ENCODE measurements at places on chromosomes 5 and 9.
A peak's percentile ranks its signal among the peaks of the same experiment; 100 is the strongest.

DNA sequence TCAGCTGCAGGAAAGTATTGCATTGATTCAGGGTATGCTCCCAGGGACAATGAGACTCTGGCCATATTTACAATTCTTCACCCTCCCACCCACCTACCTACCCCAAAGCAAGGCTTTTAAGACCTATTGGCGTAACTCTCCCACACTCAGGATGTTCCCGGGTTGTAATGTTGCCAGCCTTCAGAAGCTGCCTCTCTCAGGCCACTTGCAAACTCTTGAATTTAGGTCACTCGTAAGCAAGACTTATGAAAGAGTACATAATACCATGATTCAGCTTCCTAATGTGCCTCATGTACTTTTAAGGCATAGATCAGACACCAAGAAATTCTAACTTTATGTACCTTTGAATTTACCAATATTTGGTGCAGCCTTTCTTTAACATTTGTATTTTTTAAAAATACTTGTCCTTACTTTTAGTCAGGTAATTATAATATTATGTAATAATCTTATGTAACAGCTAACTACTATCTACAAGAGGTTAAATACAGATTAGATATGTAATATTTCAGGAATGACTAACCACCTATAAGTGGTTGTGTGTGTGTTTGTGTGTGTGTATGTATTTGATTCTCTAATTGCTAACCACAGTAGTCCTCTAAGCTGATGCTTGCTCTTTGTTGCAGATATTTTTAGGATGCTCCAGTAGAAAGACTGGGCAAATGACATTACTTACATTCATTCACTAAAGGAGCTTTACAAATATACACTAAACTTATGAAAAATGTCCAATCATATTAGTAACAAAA lies 630.5 kb upstream of the MEF2C start:
- no peaks in the 10 kb centered on the region for H3K36me3 ChIP-seq
- no peak overlapping the region for H3K27ac ChIP-seq
- H3K27me3 ChIP-seq, result no peaks in the 10 kb centered on the region
- no peak overlapping the region for H3K4me3 ChIP-seq
- no peak for DNase-seq

GRCh38 chr5:180166176-180166575 lies 42.8 kb downstream of the RASGEF1C start:
- peaks cover 32% of the 10 kb centered on the region for H3K4me1 ChIP-seq
- H3K4me3 ChIP-seq, result no peak overlapping the region
- no peak overlapping the region for H3K27ac ChIP-seq

DNA sequence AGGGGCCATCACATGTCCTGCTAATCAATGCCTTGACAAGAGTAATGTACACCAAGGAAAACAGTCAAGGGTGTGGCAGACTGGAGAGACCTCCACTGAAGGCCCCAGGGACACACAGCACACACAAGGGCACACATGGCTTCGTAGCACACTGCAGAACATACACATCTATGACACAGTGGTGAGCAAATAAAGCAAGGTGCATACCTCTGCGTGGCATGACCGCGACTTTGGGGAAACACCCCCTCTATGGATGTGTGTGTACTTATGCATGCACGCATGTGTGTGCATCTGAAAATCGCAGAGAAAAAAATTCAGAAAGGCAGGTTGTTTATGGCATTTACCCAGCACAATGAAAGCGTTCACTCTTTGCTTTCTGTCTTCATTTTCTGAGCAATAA lies 20.5 kb downstream of the SEMA4D start:
- no peak overlapping the region for H3K4me3 ChIP-seq
- no peaks in the 10 kb centered on the region for H3K27me3 ChIP-seq
- H3K4me1 ChIP-seq, result peaks cover 39% of the 10 kb centered on the region

DNA sequence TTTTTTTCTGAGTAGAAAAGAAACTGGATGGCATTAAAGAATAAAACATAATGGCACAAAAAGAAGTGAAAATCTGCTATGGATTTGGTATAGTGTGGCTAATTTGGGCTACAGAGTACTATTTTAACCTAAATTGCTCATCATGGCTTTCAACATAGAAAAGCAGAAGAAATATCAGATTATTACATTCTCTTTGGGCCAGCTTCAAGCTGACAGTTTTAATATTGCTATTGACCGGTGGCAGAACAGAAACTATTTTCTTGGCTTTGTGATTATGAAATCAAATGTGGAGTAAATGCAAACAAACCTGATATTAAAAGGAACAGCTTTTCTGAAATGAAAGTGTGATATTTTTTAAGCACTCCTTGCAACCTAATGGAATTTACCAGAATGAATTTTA lies 301.5 kb downstream of the EPB41L4A start:
- H3K4me1 ChIP-seq, result no peaks in the 10 kb centered on the region
- no peaks in the 10 kb centered on the region for H3K36me3 ChIP-seq
- H3K4me3 ChIP-seq, result no peak overlapping the region
- no peak overlapping the region for H3K27ac ChIP-seq
- DNase-seq, result no peak
- H3K27me3 ChIP-seq, result no peaks in the 10 kb centered on the region

DNA sequence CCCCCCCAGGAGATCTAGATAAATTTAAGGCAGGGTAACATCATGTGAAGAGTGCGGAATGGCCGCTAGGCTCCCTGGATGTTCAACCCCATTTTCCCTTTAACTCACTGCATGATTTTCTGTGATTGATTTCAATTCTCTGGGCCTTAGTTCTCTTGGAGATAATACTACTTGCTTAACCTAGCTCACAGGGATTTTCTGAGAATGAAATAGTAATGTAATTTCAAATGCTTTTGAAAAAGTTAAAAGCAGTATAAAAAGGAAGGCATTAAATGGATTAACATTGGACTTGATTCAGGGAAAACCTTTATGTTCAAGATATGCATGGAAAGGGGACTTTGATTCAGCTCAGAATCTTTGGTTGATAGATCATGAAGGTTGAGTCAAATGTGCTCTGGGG lies 90.9 kb downstream of the KIF4B start:
- no peaks in the 10 kb centered on the region for H3K36me3 ChIP-seq
- H3K4me3 ChIP-seq, result no peak overlapping the region
- no peak for DNase-seq
- no peaks in the 10 kb centered on the region for H3K27me3 ChIP-seq
- H3K27ac ChIP-seq, result no peak overlapping the region

- no peak overlapping the region for H3K4me3 ChIP-seq
Observed at GRCh38 chr5:127962491-127962890, 121.1 kb upstream of the SLC12A2 start.

- peak overlapping the region; percentile 49 for H3K27ac ChIP-seq
- no peaks in the 10 kb centered on the region for H3K27me3 ChIP-seq
- H3K4me3 ChIP-seq, result no peak overlapping the region
- H3K4me1 ChIP-seq, result peaks cover 9% of the 10 kb centered on the region
- H3K36me3 ChIP-seq, result no peaks in the 10 kb centered on the region
Observed at GRCh38 chr9:75974016-75974766, 83.7 kb downstream of the PCSK5 start.

DNA sequence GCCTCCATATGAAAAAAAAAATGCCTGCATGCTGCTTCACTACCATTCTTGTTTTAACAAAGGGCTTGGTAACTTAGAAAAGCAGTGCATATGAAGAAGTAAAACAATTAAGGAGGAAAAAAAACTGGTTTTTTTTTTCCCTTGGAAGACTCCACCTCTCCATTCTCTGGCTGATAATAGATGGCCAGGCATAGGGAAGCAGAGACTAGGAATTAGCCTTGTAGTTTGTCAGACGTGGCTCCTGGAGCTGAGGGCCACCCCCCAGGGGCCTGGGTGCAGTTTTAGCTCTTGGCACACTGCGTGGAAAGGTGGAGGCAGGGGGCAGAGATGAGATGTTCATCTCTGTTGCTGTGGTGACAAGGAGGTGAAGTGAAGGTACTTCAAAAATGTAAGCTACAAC lies 42.7 kb downstream of the WDR36 start:
- H3K4me1 ChIP-seq, result no peaks in the 10 kb centered on the region
- no peaks in the 10 kb centered on the region for H3K36me3 ChIP-seq
- DNase-seq, result no peak
- no peak overlapping the region for H3K27ac ChIP-seq

GRCh38 chr5:127367946-127368465 lies 77.4 kb downstream of the MEGF10 start:
- no peak overlapping the region for H3K27ac ChIP-seq
- H3K4me1 ChIP-seq, result no peaks in the 10 kb centered on the region
- H3K4me3 ChIP-seq, result no peak overlapping the region

DNA sequence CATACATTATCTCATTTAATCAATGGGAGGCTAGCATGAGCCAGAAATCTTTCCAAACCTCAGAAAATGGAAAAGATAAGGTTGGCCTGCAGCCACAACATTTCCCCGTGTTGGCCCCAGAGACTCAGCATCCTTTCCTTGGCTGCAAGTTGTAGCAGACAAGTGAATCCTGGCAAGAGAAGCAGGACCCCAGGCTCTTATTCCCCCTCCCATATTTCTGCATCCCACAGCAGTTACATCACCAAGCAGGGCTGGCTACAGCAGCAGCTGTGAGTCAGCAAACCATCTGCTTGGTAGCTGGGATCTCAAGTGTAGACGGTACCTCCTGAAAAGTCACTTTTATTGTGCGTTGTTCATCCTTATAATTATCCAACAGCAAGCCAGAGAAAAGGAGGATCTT lies 212.4 kb downstream of the GNA14 start:
- no peak overlapping the region for H3K27ac ChIP-seq
- H3K4me1 ChIP-seq, result peaks cover 7% of the 10 kb centered on the region
- no peaks in the 10 kb centered on the region for H3K27me3 ChIP-seq

GRCh38 chr5:124180875-124181461 lies 565.5 kb downstream of the ZNF608 start:
- H3K4me3 ChIP-seq, result no peak overlapping the region
- no peak for DNase-seq
- H3K36me3 ChIP-seq, result no peaks in the 10 kb centered on the region
- H3K4me1 ChIP-seq, result no peaks in the 10 kb centered on the region

GRCh38 chr9:132631685-132632084 lies 38.1 kb downstream of the DDX31 start:
- H3K27me3 ChIP-seq, result no peaks in the 10 kb centered on the region
- no peak overlapping the region for H3K4me3 ChIP-seq
- peaks cover 36% of the 10 kb centered on the region for H3K36me3 ChIP-seq
- no peak for DNase-seq
- no peak overlapping the region for H3K27ac ChIP-seq
- H3K4me1 ChIP-seq, result no peaks in the 10 kb centered on the region

GRCh38 chr9:133807818-133808217 lies 69.7 kb upstream of the SARDH start:
- no peak overlapping the region for H3K4me3 ChIP-seq
- H3K27me3 ChIP-seq, result no peaks in the 10 kb centered on the region
- H3K36me3 ChIP-seq, result peaks cover 92% of the 10 kb centered on the region
- peaks cover 32% of the 10 kb centered on the region for H3K4me1 ChIP-seq

DNA sequence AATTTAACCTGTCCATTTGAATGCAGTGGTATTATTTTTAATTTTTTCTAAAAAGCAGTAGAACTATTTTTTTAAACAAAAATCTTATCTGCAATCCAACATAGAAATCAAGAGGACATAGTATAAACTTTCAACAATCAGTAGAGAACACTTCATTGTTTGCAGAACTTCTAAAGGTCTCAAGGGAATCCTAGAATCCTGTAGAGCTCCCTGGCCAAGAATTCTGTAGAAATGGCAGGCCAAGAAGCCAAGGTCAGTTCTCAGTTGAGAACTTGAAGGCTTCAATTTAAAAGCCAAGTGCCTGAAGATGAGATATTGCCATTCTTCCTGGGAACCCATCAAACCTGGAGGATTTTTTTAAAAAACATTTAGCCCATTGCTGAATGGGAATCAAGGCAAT lies 199.2 kb upstream of the KLF4 start:
- no peak overlapping the region for H3K27ac ChIP-seq
- no peak overlapping the region for H3K4me3 ChIP-seq
- no peaks in the 10 kb centered on the region for H3K36me3 ChIP-seq
- DNase-seq, result no peak
- no peaks in the 10 kb centered on the region for H3K27me3 ChIP-seq

GRCh38 chr9:91775011-91775707 lies 174.9 kb downstream of the ROR2 start:
- H3K36me3 ChIP-seq, result no peaks in the 10 kb centered on the region
- no peak overlapping the region for H3K27ac ChIP-seq
- H3K27me3 ChIP-seq, result no peaks in the 10 kb centered on the region
- H3K4me1 ChIP-seq, result peaks cover 8% of the 10 kb centered on the region

DNA sequence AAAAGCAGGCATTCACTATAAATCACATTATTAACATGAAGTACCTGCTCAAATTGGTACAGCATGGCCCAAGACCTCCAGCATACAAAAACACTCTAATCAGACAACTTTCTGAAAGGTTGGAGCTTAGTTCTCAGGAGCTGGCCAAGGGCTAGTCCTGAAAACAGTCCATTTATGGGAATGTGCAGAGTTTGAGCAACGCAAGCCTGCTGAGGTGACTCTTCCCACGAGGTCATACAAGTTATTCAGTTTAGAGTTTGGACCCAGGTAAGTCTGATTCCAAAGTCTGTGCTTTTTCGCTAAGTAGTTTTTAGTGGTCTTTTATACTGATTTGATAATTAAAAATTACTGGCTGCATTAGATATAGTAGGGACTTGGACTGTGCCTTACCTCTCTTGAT lies 52.6 kb downstream of the AP3S1 start:
- no peaks in the 10 kb centered on the region for H3K27me3 ChIP-seq
- no peak overlapping the region for H3K4me3 ChIP-seq
- H3K36me3 ChIP-seq, result no peaks in the 10 kb centered on the region
- H3K4me1 ChIP-seq, result no peaks in the 10 kb centered on the region
- no peak for DNase-seq

GRCh38 chr9:127611603-127611898 lies 526 bp upstream of the STXBP1 start:
- H3K4me1 ChIP-seq, result peaks cover 36% of the 10 kb centered on the region
- H3K27me3 ChIP-seq, result no peaks in the 10 kb centered on the region
- DNase-seq, result no peak
- H3K27ac ChIP-seq, result peak overlapping the region; percentile 85

DNA sequence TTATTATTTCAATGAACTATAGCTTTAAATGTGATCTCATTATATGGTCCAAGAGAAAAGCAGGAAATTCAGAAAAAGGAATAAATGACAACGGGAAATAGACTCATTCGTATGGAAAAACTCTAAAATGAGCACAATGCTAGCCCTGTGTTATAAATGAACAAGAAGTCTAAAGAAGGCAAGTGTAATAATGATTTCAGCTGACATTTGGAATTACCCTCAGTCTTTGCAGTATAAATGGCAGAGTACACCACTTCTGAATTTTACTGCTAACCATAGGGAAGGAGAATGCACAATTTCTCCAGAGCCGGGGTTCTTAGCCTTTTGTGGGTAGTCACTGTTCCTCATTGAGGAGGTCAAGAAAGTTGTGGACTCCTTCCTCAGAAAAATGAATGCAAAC lies 93.1 kb downstream of the ANKRD55 start:
- no peak overlapping the region for H3K27ac ChIP-seq
- no peaks in the 10 kb centered on the region for H3K27me3 ChIP-seq
- no peaks in the 10 kb centered on the region for H3K4me1 ChIP-seq
- peaks cover 3% of the 10 kb centered on the region for H3K36me3 ChIP-seq

DNA sequence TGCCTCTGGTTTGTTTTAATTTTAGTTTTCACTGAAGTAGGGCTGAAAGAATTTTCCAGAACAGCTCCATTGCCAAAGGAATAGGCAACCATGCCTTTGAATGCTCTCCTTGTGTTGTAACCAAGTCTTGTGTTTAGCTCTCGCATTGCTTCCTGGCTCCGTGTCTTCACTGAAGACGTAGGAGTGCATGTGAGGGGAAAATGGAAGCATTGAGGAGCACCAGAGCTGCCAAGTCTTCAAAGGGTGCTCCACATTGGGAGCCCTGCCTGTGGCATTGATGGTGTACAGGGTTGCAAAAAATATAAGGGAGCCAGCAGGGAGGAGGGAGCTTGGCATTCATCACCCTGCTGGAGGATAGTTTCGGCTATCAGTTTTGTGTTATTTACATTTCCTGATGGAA lies 86.6 kb downstream of the NTRK2 start:
- peak; percentile 25 for DNase-seq
- H3K36me3 ChIP-seq, result peaks cover 3% of the 10 kb centered on the region
- no peaks in the 10 kb centered on the region for H3K4me1 ChIP-seq
- no peak overlapping the region for H3K4me3 ChIP-seq
- H3K27me3 ChIP-seq, result no peaks in the 10 kb centered on the region

- H3K4me3 ChIP-seq, result no peak overlapping the region
- no peak overlapping the region for H3K27ac ChIP-seq
- no peak for DNase-seq
Observed at GRCh38 chr5:64958757-64959391, 190.1 kb downstream of the CWC27 start.

Data from spinal cord (tissue), 10 donors.